AG10803 (cell line): ENCODE measurements at places on chromosomes 7 and 10.

GRCh38 chr10:72729528-72729927 is 37.6 kb downstream of the MCU start:
- DNase-seq: peak; percentile 37

- no peak for DNase-seq
Observed at GRCh38 chr7:87354749-87355148, 9.3 kb downstream of the CROT start.

GRCh38 chr10:102850025-102850518 is 4.0 kb upstream of the BORCS7 start:
- peak; percentile 20 for DNase-seq

- no peak for DNase-seq
Observed at GRCh38 chr7:14351167-14351566, 361.7 kb upstream of the ETV1 start.

DNA sequence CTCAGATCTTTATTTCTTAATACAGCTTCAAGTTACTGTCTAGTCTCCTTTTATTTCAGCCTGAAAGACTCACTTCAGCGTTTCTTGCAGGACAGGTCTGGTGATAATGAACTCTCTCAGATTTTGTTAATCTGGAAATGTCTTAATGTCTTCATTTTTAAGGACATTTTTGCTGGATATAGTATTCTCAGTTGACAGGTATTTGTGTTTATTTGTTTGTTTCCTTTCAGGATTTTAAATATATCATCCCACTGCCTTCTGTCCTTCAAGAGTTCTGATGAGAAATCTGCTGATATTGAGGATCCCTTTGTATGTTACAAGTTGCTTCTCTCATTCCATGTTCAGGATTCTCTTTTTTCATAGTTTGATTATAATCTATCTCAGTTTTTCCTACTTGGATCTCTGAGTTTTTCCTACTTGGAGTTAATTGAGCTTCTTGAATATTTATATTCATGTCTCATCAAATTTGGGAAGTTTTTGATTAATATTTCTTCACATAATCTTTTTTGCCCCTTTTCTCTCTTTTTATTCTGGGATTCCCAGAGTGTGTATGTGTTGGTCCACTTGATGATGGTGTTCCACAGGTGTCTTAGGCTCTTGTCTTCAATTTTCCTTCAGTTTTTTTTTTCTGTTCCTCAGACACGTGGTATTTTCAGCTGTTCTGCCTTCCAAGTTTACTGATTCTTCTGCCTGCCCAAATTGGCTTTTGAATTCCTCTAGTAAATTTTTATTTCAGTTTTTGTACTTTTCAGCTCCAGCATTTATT is 49.9 kb downstream of the PTEN start:
- DNase-seq: no peak

DNA sequence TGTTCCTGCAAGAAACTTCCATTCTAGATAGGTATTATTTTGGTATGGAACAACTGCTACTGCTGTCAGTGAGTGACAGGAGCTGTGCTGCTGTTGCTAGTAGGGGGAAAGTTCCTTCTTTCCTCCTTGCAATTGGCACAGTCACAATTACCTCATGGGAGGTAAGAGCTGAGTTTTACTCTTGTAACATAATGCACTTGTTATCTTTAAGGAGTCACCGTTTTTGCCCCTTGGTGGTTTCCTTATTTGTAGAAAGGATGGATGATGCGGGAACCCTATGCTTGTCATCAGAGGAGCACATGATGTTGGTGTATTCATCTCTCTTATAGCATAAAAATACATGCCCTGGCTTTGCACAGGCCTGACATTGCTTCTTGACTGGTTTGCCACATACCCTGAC is 234.7 kb upstream of the NPY start:
- no peak for DNase-seq
